ENCODE measurements at places on chromosomes 6 and 20.

- no peak for DNase-seq
These were observed 43.1 kb upstream of the HECA start for GRCh38 chr6:139091826-139092225.

DNA sequence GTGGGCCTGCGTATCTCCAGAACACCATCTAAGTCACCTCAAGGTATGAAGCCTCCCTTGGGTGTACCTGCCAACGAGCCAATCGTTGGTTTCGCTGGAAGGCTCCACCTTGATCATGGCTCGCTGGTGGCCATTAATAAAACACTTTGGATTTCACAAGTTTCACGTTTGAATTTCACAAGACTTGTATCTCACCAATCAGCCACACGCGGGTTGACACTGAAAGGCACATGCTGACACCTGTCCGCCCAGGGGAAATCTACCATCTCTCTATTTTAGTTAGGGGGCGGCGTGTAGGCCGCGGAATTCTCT, 586 bp upstream of the HMGA1 start:
- peak; percentile 55 for DNase-seq

- DNase-seq: peak; percentile 4
These were observed 103.8 kb downstream of the KHDC1L start for GRCh38 chr6:73121421-73121993.

- no peak for DNase-seq
These were observed 11.9 kb upstream of the HIVEP1 start for GRCh38 chr6:12000174-12000573.

- DNase-seq: peak; percentile 90
These were observed 1567.8 kb upstream of the DEFB115 start for GRCh38 chr20:29689411-29690225.

DNA sequence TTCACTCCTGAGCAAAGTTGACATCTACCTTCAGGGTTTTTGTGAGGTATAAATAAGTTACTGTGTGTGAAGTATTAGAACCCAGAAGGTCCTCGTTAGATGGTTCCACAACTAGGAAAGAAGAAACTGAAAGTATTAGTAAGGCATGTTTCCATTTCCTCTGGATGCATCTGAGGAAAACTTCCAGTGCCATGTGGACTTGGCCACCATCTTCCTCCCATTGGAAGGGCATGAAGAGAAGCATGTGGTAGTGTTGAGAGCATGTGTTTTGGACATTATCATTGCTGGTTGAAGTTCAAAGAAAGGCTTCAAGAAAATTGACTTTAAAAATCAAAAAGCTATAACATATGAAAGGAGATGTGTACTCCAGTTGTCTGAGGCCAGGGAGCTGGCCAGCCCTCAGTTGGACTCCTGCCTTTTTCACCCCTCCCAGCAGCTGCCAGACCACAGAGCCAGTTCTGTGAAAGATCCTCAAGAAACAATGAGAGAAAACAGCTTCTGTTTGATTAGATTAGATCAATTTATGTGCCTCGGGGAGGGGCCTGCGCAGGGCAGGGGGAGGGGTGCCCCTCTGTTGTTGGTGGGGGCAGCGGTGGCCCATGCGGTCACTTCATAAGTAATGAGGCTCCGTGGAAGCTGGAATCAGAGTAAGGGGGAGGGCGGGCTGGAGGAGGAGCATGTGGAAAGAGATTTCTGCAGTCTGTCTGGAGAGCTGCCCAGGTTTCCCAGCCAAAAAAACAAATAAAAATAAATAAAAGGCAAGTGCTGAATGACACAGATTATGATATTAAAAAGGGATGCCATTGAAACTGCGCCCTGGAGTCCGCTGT, 154.0 kb downstream of the JARID2 start:
- DNase-seq: peak; percentile 98

DNA sequence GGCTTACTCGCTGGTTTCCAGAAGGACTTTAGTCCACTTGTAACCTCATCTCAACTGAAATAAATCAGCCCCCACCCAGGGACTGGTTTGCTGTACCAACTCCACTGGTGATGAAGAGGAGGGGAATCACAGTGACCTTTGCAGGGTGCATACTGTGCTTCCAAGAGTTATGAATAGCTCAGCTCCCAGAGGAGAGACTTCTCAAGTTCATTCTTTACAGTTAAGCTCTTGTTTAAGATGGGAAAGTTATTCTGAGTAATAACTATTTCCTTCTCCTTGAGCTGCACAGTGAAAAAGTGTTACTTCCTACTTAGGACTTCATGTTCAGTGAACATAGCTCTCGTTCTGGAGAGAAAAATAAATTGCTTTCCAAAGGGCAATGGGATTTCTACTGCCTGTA, 166.5 kb upstream of the ECI2 start:
- DNase-seq: no peak

DNA sequence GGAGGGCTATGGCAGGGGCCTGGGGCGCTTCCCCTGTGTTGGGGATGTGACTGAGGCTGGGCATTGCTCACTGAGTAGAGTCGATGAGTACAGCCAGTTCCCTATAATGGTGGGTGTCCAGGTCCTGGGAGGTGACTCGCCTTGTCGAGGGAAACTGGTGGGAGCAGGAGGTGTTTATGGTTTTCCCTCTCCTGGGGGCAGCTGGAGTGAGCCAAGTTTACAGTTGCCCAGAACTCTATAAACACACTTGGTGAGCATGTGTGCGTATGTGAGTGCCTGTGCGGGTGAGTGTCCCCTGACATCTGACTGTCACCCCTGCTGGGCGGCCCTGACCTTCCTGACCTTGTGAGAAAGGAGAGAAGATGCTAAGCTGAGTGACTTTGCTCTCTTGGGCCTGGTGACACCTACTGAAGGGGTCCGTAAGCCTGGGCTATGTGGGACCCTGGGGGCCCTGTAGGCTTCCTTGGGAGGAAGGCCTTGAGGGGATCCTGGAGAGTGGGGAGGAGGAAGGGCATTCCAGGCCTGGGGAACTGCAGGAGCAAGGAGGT, 65.9 kb downstream of the VEGFA start:
- no peak for DNase-seq

- peak; percentile 74 for DNase-seq
These were observed 132.8 kb upstream of the ZNF184 start for GRCh38 chr6:27605401-27606342.

DNA sequence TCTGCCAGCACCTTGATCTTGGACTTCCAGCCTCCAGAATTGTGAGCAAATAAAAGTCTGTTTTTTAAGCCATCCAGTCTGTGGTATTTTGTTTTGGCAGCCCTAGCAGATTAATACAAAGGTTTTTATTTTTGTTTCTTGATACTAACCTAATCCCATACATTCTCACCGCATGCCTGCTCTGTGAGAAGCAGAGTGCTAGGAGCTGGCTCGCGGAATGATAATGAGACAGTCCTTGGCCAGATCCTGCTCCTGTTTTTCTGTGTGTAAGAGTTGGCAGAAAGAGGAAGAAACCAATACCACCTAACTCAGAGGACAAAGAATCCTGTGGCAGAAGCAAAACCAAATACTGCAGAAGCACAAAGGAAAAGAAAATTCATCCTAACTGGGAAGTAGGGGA, 82.6 kb downstream of the KIF16B start:
- peak; percentile 15 for DNase-seq

DNA sequence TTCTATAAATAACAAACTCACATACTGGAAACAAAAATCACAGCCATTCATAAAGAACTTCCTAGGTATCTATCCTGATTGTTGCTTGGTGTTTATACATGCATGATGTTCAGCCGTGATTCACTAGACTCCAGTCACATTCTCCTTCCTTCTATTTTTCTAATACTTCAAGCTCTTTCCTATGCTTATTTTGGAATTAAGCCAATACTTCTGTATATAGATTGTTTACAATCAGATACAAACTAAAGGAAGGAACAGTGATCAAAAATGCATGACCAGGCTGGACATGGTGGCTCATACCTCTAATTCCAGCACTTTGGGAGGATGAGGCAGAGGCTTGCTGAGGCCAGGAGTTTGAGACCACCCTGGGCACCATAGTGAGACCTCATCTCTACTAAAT, 377.5 kb upstream of the IRAK1BP1 start:
- DNase-seq: no peak

DNA sequence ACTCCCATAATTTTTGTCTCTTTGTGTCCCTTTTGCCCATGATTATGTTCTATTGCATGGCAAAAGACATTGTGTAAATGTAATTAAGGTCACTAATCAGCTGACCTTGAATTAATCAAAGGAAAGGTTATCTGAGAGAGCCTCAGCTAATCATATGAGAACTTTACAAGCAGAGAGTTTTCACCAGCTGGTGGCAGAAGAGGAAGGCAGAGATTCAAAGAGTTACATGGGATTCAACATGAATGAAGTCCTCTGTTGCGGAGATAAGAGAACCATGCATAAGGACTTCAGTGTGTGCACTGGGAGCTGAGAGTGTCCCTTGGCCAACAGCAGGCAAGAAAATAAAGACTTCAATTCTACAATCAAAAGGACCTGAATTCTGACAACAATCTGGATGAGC, 494.1 kb upstream of the ARID1B start:
- DNase-seq: no peak

DNA sequence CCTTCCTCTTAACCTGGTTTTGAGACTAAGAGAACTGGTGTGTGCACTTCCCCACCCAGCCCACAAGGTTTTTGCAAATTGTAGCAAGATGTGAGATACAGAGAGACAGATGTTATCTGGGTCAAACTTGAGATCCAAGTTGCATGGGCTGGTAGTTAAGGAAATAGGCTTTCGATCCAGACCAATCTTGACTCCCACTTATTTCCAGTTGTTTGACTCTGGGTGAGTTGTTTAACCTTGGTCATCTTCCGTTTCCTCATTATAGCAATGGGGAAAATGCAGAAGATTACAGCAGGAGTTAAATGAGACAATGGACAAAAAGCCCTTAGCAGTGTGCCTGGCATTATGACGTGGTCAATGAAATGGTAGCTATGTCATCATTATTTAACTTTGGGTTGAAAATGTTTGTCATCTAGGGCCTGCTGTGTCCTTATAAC, 1.7 kb downstream of the SNX21 start:
- no peak for DNase-seq

GRCh38 chr6:29295181-29295585, 6.3 kb upstream of the OR14J1 start:
- DNase-seq: no peak

DNA sequence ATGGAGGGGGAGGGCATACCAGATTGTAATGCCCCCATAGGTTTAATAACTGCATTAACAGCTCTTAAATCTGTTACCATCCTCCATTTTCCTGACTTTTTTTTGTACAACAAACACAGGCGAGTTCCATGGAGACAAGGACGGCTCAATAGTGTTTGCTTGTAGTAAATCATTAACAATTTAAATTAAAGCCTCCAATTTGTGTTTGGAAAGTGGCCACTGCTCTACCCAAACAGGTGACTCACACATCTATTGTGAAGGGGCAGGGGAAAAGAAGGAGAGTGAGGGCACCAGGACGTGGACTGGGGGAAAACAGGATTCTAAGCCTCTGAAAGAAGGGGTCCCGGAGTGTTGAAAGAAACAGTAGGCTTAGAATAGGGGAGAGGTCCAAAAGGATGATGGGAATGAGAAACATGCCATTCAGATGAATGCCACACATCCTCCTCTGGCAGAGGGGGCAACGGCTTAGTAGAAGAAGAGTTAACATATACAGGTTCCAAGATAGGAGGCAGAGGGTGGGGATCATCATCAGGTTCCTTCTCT, 6.9 kb downstream of the GLYATL3 start:
- no peak for DNase-seq

DNA sequence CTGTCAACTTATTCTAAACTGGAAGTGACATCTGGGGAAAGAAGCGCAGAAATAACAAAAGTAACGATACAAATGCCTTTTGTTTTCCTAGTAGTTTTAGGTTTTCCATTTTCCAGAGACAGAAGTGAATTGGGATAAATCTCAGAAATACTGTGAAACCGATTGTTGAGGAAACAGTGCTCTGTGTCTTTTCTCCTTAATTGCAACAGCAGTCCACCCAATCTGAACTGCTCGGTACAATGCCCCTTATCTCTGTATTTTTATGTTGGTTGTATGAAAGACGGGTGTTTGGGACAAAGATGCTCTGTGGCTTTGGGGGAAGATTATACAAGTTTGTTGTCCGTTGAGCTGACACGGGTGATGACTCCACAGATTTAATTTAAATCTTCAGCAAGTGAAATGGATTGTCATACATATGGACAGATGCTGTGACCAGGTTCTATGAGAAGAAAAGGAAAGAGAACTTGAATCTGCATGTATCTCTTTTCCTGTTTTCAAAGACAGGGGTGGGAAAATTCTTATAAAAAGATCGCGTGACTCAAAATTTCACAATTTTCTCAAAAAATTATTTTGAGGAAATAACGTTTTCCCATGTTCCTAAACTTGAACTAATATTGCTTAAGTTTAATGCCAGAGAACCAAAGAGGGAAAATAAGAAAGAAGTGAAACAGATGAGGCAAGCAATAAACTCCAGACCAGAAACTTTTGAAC, 41.2 kb downstream of the SASH1 start:
- DNase-seq: no peak

DNA sequence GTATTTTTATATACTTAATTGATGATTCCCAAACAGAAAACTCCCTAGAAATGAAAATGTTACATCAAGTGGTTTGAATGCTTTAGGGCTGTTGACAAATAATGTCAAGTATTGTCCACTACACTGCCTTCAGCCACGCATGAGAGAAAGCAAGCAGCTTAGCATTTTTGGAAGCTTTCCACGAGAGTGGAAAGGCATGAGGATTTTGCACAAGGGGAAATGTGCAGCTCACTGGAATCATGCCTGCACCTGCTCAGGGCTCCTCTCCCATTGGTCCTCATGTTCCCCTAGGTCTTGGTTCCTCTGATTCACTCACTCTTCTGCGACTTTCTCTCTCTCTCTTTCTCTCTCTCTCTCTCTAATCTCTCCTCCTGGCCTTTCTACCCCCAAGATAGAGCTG, 439.5 kb upstream of the CDH4 start:
- DNase-seq: no peak

- DNase-seq: no peak
These were observed 736.8 kb downstream of the RFPL4B start for GRCh38 chr6:113083947-113084346.

DNA sequence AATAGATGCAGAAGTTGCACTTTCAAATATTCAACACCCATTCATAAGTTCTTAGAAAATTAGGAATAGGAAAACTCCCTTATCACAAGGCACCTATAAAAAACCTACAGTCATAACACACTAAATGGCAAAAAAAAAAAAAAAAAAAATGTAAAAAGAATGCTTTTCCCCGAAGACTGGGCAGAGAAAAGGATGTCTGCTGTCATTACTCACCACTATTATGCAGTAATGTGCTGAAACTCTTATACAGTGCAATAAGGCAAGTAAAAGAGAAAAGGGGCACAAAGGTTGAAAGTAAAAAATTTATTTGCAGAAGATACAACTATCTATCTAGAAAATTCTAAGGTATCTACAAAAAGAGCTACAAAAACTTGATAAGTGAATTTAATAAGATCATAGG, 607.8 kb upstream of the ARID1B start:
- DNase-seq: no peak

- DNase-seq: no peak
These were observed 17.1 kb upstream of the SNTA1 start for GRCh38 chr20:33460711-33461110.

- no peak for DNase-seq
These were observed 7.0 kb downstream of the TXLNB start for GRCh38 chr6:139284789-139285188.

All from NCI-H82 (cell line).